ENCODE measurements at places on chromosomes 3 and 15.

GRCh38 chr3:122739172-122739571, 54.5 kb downstream of the HSPBAP1 start:
- no peak for DNase-seq

DNA sequence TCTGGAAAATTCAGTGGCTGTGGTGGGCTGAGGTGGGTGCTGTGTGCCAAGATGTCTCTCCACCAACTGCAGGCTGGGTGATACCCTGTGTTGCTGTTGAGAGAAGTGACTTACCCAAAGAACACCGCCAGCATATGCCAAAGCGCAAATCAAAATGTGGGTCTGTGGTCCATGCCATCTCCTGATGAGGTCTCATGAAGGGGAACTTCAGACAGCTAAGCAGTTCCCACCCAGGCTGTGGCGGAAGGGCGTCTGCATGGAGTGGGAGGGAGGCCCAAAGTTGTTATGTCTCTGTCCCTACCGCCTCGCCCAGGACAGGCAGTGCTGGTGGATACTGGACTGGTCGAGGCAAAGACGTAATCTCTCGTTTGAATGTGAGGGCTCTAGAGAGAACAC, 70.9 kb upstream of the PLXNA1 start:
- DNase-seq: no peak

GRCh38 chr3:16200411-16200810, 25.9 kb downstream of the GALNT15 start:
- no peak for DNase-seq

DNA sequence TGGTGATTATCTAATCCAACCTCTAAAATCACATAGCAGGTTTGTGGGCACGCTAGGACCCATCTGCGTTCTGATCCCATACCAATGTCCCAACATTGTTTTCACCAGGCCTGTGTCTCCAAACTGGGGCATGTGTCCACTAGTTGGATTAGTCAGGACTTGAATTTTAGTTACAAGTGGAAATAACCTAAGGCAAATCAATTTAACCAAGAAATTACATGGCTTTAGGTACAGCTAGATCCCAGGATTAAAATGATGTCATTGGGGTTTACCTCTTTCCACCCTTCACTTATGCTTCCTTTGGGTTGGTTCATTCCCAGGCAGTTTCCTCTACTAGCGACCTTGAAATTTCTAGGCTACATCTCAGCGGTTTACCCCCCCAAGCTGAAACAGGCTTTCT, 47.2 kb upstream of the PXYLP1 start:
- no peak for DNase-seq

DNA sequence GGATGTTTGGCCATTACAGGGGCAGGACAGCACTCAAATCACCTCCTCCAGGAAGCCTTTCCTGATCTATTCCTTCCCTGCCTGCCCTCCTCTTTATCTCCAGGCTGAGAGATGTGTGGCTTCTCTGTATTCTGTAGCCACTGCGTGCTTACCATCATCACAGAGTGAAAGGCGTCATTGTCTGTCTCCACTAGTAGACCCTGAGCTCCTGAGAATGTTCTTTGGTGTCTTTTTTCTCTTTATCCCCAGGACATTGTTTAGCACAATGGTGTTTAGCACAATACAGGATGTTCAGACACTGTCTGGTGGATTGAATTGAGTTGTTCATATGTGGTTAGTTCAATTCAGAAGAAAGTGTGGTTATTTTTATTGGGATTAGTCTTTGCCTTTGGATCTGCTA, 26.2 kb upstream of the LARS2 start:
- DNase-seq: no peak

GRCh38 chr3:25427155-25427554, 908 bp upstream of the RARB start:
- no peak for DNase-seq

GRCh38 chr3:43497422-43497821, 124.4 kb downstream of the ANO10 start:
- DNase-seq: no peak

- no peak for DNase-seq
Observed at GRCh38 chr3:39423436-39423970, 17.0 kb downstream of the RPSA start.

GRCh38 chr15:101283931-101284330, 6.6 kb upstream of the SELENOS start:
- no peak for DNase-seq

DNA sequence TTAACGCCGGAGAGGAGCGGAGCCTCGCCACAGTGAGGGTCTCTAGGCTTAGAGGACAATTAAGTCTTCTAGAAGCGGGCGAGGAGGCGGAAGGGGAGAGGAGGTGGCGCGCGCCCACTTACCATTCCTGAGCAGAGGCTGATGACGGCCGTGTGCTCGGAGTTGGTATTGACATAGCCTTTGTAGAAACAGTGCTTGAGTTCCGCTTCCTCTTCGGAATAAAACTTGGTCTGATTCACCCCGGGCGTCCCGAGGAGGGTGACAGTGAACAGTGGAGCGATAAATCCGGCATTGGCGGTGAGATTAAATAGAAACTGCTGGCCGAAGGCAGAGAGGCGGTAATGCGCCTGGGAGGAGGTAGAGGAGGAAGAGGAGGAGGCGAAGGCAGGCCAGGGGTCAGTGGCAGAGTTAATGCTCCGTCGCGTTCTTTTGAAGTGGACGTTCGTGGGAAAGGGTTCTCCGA, 1.3 kb downstream of the ADAMTS9 start:
- DNase-seq: no peak

DNA sequence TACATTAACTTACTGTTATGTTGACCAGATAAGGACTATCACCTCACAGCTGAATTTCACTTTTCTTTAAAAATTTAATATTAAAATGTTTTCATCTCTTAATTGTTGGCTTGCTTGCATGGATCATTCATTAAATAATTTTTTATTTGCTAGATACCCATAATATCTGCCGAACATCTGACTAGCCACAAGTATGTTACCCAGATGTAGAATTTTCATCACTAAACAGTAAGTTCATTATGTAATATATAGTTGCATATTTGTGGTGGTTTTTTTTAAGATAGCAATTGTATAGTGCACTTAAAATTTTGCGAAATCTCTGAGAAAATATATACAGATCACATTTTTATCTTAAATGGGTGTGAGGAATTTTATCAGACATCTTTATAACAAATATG, 190.4 kb downstream of the MBNL1 start:
- DNase-seq: no peak

DNA sequence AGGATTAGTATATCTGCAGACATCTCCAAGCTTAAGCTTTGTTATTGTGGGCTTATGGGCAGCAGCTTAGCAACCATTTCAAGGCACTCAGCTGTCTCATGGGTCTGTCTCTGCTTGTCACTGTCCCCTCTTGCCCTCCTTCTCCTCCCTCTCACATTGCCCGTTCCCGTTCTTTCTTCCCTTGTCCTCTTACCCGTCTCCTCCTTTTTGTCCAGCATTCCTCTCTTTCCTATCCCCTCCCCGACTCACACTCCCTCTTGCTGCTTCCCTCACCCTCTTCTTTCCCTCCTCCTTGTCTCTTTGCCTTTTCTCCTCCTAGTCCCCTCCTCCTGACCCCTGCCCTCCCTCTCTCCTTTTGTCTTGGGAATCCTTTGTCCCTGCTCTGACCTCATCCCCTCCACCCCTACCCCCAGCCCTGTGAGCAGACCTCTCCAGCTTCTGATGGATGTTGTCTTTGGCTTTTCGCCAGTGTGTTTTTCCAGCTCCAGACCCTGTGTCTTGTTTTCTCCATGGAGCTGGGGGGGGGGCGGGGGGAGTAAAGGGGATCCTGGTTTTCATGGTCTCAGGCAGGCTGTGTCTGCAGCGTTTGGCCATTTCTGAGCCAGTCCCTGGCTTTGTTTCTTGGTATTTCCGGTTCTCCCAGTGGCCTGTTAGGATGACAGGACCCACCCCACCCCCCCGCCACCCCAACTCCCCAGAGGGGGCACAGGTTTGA, 47.9 kb upstream of the TRAK1 start:
- DNase-seq: no peak

DNA sequence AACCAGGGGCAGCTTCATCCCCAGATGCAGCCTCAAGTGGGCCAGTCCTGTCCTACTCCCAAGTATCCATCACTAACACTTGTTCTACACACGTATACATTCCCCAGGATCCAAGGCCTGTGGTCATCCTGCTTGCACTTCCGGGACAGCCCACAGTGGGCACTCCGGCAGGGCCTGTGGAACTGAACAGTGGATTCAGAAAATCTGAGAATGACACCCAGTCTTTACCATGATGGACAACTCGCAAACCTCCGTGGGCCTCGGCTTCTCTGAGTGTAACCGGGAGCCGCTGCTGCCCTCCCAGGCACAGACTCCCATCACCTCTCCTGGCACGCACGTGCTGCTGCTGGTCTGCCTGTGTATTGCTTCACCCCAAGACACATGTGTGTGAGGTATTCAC, 59.6 kb downstream of the ATP10A start:
- no peak for DNase-seq

DNA sequence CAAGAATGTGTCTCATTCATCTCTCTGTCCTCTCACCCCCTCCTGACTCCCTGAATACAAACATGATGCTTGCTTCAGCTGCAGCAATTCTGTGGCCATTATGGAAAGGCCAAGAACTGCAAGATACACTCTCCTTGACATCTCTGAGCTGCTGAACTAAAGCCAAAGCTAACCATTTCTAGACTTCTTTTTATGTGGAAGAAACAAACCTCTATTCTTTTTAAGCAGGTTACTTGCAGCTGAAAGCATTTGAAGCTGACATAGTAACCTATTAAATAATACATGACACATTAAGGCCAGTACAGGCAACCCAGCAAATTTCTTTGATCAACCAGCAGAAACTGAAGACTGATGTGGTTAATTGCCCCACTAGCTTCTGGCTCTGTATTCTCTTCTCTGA, 17.5 kb downstream of the FHIT start:
- no peak for DNase-seq

DNA sequence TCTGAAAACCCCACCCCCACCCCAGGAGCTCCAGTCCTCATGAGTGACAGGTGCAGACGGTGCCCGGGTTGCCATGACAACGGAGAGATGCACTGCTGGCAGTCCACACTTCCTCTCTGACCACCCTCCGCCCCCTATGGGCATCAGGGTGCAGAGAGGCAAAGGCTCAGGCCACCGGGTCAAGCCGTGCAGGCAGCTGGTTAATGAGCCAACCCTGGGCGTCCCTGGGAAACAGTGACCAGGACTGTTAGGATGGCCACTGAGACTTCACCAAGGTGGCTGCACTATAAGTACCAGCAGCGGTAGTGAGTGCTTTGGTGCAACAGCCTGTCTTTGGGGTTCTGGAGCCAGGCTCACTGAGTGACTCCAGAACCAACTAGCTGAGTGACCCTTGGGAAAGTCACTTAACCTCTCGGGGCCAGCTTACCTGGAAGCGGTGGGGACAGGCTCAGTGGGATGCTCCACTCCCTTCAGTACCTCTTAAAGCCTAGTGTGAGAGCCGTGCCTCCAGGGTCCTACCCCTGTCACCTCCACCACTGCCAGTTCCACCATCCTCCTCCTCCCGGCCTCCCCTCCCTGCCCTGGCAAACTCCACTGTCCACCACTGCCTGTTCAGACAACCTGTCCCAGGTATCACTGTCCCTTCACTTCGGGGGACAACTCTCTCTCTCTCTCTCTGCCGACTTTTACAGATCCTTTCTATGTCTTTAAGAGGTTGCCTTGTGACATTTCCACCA, 121.0 kb upstream of the PRR20G start:
- DNase-seq: no peak

DNA sequence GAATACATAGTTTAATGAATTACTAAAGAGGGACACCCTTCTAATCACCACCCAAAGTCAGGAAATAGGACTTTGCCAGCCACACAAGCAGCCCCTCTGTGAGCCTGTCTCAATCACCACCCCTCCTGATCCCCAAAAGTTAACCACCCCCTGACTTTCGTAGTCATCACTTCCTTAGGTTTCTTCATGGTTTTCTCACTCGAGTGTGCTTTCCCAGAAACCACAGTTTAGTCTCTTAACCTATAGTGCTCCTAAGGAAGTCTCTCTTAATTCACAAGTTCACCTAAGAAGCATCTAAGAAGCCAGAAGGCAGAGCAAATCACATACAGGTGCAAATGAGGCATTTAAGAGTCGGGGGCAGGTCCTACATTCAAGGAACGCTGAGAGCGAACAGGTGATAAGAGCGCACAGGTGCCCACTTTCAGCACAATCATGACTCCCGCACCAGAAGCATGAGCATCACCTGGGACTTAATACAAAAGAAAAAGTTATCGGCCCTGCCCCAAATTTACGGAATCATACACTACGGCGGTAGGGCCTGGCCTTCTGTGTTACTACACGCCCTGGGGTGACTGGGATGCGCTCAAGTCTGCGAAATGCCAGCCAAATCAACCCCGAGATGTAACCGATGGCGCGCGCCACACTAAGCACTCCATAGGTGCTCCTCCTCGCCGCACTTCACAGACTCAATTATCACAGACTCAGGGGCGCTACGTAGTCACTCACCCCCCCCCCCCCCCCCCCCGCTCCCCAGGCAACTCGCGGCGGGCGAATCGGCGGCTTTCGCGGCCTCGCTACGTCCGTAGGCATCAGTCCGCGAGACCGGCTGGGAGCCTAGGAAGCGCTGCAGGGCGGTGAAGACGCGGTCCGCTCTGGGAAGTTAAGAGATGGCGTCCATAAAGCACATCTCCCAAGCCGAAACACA, 815 bp downstream of the ULK4 start:
- peak; percentile 20 for DNase-seq

GRCh38 chr15:96421178-96421601, 90.7 kb downstream of the NR2F2 start:
- DNase-seq: no peak

GRCh38 chr15:65712415-65712814, 79.7 kb downstream of the DENND4A start:
- DNase-seq: no peak

DNA sequence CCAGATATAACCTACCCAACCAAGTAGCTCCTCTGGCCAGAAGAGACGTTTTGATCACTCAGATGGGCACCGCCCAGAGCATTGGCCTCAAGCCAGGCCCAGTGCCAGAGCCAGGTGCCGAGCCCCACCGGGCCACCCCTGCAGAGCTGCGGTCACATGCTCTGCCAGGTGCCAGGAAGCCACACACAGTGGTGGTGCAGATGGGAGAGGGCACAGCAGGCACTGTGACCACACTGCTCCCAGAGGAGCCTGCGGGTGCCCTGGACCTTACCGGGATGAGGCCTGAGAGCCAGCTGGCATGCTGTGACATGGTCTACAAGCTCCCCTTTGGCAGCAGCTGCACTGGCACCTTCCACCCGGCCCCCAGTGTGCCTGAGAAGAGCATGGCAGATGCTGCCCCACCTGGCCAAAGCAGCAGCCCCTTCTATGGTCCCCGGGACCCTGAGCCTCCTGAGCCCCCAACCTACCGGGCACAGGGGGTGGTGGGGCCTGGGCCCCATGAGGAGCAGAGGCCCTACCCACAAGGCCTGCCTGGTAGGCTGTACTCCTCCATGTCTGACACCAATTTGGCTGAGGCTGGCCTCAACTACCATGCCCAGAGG, 19.1 kb upstream of the APEH start:
- no peak for DNase-seq
